ENCODE measurements at places on chromosomes 6 and 20.

DNA sequence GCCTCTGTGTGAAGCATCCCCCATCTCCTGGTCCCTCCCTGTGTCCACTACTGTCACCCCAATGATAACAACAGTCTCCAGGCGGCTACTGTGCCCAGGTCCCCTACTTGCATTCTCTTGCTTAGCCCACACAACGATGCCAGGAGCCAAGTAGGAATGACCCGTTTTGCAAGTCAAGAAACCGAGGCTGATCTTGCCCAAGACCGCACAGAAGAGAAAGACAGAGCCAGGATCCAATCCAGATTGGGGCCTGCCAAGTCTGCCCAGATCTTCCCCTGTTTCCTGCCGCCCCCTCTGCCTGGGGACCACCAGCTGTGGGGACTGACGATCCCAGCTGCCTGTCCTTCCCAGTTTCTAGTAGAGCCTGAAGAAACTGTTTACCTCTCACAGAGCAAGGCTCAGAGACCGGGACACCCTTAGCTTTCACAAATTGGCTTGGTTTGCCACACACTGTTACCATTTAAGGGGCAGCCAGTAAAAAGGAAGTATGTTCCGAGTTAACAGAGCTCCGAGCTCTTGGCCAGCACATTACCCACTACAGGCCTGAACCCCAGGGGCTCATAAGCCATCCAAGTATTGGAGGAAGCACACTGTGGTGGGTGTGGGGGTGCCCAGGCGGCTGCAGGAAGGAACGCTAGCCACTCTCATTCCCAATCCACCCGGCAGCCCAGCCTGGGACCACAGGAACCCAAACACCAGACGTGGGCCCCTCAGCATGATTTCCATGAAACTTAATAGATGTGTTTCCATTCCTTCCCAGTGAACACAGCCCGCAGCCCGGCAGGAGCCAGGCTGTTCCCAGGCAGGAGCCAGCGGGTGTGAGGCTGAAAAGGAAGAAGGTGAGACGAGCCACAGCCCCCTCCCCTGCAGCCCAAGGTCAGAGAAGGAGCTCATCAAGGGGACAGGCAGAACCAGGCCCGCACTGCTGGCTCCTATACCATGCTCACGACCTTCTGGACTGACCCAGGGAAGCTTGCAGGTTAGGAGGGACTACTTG is 7.9 kb downstream of the KIAA1755 start:
- DNase-seq = no peak

- no peak for DNase-seq
These were observed 6.8 kb downstream of the PCSK2 start for GRCh38 chr20:17233626-17234025.

DNA sequence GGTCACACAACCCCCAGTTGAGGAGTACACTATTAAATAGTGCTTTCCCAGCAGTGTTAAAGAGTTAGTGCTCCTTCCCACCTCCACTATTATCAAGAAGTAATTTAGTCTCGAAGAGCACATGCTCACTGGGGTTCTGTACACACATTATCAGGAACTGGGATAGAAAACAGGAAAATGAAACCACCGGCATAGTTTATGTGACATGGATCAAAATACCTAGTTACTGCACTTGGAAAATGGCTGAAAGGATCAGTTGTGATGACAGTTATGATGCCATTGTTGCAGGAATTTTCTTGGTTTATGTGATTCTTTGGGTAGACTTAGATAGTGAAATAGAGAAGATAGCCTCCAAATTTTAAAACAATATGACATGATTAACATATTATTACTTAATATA is 152.9 kb downstream of the AKAP7 start:
- no peak for DNase-seq

- DNase-seq = no peak
These were observed 96.3 kb downstream of the LYRM2 start for GRCh38 chr6:89542081-89542857.

- DNase-seq = no peak
These were observed 25.1 kb downstream of the PHACTR3 start for GRCh38 chr20:59629141-59630045.

DNA sequence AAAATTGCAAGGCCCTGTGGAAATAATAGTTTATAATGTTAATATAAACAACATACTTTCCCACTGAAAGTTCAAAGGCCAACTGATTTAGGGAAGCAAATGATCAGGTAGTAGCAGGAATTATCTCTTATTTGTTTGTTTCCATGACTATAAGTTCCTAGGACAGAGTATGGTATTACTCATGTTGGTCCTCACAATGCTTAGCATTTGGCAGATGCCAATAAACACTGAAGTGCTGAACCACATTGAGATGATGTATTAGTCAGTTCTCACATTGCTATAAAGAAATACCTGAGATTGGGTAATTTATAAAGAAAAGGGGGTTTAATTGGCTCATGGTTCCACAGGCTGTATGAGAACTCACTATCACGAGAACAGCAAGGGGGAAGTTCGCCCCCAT is 129.6 kb upstream of the NUP153 start:
- no peak for DNase-seq

DNA sequence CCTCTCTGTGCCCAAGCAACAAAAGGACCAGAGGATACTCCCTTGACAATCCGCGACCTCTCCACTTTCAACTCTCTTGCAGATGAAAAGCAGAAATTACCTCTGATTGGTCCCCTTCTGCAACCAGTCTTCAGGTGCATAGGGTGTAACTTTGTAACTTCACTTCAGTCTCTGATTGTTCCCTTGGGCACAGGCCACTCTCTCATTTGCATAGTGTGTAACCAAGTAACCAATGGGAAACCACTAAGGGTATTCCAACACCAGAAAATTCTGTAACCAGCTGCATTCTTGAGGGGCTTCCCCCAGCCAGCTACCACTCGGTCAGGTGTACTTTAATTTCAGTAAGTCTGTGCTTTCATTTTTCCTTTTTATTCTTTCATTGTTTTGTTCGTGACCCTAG is 4.4 kb upstream of the RAET1L start:
- DNase-seq = peak; percentile 35

DNA sequence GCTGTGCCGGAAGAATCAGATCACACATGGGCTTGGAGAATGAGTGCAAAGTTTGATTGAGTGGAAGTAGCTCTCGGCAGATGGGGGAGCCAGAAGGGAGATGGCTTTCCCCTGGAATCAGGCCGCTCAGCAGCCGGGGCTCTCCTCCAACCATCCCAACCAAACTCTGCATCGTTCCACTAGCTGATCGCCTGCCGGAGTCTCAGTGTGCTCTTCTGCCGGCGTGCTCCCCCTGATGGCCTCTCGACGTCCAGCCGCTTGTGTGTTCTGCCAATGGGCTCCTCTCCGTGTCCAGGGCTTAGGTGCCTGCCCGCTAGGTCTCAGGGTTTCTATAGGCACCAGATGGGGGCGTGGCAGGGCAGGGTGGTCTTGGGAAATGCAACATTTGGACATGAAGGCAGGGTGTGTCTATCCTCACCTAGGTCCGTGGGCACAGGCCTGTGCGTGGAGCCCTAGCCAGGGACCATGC is 4.9 kb upstream of the BIRC7 start:
- no peak for DNase-seq

DNA sequence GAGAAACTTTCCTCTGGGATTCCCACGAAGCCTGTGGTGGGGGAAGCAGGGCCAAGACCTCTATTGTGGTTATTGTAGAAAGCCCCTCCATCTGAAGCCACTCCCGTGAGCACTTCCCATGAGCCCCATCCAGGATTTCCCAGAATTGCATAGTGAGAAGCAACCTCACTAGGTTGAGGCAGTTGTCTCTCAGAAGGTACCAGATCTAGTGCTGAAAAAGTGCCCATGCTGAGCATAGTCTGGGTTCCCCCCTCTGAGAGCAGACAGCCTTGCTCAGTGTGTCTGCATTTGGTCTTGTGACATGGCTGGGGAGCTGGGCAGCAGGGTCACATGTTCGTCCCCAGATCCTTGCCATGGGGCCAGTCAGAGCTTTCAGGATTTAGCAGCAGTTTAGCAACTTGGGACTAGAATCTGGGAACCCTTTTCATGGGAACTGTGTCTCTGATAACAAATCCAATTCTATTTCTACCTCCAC is 38.6 kb downstream of the SLC9A8 start:
- DNase-seq = no peak

DNA sequence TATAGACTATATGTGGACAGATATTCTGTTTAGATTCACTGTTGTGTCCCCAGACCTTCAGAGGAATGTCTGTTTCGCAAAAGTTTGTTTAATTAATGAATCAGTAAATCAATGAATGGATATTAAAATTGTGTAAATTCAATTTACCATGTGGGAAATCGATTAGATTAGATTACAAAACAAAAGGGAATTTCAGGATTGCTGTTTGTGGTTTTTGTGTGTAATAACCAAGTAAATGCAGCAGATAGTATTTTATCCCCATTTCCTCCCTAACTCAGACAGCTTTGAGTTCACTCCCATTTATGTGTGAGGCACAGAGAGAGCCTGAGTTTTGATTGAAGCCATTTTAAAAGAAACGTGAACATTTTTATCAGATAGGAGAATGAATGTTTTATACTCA is 214.8 kb downstream of the ADGB start:
- DNase-seq = no peak

- no peak for DNase-seq
These were observed 106.4 kb upstream of the KCNG1 start for GRCh38 chr20:51129147-51129776.

DNA sequence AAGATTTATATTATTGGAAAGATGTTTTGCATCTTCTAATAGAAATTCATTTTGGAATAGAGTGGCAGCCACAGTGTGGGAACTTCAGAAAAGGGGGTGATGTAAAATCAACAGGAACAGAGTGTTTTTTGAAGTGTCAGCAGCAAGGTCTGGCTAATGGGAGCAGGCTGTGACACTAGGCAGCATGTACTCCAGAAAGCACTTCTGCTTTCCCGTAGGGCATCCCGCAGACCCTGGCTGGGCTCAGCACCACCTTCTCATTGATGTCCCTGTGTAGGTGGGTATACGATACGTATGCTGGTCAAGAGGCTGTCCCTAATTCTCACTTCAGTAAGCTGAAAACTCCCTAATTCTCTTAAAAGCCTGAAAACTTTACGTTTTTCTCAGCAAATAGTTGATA is 74.7 kb downstream of the EYA4 start:
- no peak for DNase-seq

- no peak for DNase-seq
These were observed 203.7 kb downstream of the OTOR start for GRCh38 chr20:16951876-16952275.

DNA sequence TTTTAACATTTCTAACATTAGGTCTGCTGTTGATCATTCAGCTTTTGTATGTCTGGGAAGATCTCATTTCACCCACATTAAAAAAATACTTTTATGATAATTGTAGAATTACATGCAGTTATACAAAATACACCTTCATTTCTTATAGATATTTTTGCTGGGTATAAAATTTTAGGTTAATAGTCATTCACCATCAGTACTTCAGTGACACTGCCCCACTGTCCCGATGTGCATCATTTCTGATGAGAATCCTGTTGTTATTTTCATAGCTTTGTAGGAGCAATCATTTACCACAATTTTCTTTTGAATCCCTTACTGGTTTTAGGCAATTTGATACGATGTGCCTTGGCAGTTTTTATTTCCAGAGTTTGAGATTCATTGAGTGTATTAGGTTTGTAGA is 173.6 kb downstream of the JARID2 start:
- DNase-seq = no peak

DNA sequence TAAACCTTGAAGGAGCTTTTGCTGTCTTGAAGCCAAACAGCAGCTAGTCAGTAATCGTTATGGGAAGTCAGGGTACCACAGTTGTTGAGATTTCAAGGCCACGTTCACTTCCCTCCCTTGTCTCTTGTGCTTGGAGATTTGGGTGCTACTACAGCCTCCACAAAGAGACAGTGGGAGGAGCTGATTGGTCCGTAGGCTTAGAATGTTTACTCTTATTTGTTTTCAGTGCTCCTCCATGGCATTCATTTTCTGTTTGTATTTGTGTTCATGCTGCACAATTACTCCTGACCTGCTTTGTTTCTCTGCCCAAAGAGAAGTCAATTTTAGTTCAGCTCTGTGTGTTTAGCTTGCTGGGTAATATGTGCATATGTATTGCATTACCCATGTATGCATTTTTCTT is 147.7 kb downstream of the PRL start:
- DNase-seq = no peak

GRCh38 chr20:38405132-38405531 is 30.0 kb downstream of the SNHG17 start:
- DNase-seq = no peak

DNA sequence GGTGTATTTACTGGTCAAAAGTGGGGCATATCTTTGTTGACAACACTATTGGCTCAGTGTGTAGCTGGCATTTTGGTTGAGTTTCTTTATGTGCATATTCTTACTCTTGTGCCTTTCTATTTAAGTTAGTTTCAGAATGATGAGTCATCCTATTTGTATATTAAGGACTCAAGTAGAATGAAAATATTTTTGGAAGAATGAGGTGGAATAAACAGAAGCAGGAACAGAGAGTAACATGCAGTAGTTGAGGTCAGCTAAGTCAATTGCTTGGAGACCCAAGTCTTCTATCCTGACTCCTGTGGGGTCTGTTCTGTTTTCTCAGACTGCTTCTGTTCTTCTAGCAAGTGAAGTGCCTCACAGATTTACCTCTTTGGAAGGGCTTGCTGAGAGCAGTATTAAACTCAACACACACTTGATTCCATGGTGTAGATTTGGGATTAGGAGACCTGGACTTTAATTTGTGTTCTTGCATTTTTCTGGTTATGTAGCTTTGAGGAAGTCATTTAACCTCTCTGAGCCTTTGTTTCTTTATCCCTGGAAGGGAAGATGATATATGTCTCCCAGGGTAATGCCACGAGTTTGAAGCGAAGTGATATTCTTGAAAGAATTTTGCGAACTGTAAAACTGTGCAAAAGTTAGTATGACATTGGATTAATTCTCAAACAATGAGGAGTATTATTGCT is 324.3 kb downstream of the QKI start:
- DNase-seq = no peak

GRCh38 chr20:52294106-52294628 is 102.6 kb upstream of the ZFP64 start:
- no peak for DNase-seq

DNA sequence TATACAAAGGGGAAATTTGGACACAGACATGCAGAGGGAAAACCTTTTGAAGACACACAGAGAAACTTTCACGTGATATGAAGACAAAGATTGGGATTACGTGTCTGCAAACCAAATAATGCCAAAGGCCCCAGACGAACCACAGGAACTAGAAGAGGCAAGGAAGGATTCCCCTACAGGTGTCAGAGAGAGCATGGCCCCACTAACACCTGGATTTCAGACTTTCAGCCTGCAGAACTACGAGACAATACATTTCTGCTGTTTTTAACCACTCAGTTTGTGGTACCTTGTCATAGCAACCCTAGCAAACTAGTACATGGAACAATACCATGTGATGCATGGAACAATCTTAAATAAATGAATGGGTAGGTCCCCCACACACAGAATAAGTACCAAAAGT is 341.0 kb downstream of the HDGFL1 start:
- DNase-seq = no peak

GRCh38 chr20:37394543-37395409 is 48.8 kb downstream of the SRC start:
- DNase-seq = no peak

DNA sequence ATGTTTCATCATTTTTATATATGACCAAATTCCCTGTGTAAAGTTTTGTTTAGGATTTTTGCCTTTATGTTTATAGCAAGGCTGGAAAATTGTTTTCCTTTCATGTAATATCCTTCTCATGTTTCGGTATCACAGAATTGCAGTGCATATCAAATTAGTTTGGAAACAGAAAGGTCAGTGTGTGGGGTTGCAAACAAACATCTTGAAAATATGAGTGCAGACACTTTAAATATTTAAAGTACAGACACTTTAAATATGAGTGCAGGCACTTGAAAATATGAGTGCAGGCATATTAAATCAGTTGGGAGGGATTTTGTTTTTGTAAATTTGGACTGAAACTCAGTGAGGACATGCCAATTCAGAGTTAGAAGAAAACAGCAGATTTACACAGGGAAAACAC is 6.5 kb downstream of the SLPI start:
- no peak for DNase-seq
